Activated naive CD8-positive, alpha-beta T cell treated with anti-CD3 and anti-CD28 coated beads, Interleukin-2, amount 50 U/mL, for 16 hours (primary cell): ENCODE measurements at places on chromosomes 1 and 21.

DNA sequence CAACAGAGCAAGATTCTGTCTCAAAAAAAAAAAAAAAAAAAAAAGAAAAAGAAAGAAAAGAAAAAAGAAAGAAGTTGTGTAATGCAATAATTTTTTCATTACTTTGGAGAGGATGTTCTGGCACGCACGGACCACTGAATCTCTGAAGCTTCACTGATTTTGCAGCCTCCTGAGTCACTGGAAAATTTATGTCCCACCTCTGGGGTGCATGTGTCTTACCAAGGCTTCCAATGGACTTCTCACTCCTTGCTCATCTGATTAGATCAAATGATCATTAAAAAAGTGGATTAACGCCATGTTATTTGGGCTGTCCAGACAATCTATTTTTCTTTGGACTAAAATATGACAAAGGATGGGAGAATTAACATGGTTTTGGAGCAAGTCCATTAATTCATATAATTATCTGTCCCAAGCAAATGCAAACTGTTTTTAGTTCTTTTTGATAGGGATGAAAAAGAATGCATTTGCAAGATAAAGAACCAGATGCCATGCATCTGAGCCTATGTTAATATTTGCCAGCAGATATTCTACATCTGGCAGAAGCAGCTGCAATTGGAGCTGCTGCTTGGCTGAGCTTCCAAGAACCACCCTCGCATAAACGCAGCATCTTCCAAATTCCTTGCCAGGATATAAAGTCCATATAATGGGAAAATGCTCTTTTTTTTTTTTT, 10.1 kb upstream of the MAP1LC3C start:
- no peak for DNase-seq

- DNase-seq: no peak
Observed at GRCh38 chr1:28045777-28046176, 42.6 kb downstream of the EYA3 start.

DNA sequence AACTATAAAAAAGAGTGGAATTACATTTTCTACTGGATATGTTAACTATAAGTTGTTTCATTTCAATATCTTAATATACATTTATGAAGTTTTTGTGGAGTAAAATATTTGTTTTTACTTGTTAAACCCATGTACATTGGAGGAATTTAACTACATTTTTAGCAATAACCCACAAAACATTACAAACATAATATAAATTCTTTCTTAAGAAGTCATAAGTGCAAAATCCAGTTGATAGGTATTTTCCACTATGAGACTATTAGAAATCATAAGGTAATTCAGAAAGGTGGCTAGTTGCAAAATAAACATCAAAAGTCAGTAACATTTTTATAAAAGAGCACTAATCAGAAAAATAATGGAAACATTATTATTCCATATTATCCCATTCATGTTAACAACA, 73.9 kb upstream of the RRP15 start:
- no peak for DNase-seq

DNA sequence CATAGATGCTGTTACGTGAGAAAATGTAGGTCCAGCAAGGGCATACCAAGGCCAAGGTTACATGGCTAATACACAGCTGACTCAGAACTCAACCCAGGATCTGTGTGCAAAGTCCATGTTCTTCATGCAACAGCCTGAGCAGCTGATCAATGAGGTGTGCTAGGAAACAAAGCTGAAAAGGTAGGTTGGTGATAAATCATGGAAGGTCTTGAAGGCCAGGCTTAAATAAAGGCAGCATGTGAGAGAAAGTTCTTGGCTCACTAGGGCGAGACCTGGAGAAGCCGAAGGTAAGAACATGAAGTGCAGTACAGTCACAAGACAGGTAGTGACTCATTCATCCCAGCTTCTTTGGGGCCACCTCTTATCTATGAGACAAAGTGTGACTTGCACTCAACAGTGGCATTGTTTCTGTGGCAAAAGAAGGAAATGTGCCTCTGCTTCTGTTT, 33.4 kb downstream of the TLR5 start:
- DNase-seq: no peak

DNA sequence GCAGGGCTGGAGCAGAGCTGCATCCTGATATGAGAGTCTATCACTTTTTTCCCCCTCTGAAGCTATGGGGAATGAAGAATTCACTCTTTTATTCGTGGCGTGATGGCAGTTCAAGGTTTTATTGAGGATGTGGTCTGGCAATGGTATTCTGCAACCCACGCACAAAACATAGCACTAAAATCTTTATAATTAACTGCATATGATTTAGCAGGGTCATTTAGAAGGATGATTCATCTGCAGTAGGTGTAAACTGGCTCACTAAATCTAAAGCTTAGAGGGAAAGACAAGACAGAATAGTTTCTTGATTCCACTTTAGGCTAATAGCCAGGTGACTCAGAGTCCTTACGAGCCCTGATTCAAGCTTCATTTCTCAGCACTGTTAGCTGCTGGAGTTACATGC, 25.0 kb upstream of the CHRM3 start:
- no peak for DNase-seq

- no peak for DNase-seq
Observed at GRCh38 chr21:34881421-34881820, 167.7 kb downstream of the RUNX1 start.

DNA sequence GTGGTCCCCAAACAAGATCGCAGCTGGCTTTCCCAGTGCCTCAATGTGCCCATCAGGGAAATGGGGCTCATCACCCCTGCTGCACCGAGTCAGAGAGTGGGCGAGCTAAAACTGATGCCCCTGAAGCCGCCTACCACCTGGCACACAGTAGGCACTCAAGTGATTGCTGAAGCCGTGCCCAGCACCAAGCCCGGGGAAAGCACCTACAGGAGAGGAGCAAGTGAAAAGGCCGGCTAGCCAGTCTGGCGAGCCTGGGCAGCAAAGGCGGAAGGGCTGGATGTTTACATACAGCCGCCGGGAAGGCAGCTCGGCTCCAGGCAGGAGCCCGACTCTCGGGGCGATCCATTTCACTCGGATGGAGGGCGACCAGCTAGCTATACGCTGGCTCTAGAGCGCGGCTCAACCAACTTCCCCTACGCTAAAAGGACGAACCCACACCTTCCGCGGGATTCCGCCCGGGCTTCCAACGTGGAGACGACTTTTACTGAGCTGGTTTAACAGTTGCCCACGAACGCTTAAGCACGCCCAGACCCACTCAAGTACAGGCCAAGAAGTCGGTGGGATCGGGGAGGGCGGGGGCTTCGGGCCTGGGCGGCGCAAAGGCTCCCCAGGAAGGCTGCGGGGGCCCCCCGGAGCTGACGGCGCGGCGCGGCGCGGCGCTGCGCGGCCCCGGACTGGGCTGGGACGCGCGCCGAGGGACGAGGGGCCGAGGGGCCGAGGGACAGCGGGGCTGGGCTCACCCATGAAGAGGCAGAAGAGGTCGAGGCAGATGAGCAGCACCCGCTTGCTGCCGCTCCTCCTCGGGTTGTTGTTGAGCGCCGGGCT, 1.0 kb downstream of the PLPP3 start:
- no peak for DNase-seq

DNA sequence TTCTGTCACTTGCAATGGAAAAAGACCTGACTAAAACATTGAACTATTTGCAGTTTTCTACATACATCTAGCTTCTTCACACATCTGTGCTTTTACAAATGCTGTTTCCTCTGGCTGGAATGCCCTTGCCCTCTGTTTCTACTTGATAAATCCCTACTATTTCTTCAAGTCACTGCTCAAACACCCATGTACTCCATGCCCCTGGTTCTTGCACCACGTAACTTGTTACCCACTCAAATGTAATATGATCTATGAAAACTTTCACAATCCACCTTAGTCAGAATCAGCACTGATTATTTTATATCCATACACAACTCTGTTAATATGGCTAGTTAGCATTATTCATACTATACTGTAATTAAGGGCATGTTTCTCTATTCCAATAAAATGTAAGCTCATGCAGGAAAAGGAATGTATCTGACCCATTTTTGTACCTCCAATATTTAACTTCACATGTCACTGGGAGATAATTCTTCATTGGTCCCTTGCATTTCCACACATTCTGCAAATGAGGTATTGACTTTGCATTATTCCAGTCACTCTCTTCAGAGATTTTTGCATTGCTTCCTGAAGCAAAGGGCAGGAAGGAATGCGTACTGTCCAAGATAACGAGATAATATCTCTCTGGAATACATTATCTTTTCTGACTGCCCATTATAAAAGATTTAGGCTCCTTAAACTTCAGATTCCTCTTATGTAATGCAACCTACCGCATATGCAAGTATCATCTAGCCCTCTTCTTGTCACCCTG, 158.3 kb downstream of the COL24A1 start:
- no peak for DNase-seq

GRCh38 chr1:170807432-170807831, 127.9 kb upstream of the MROH9 start:
- DNase-seq: no peak

DNA sequence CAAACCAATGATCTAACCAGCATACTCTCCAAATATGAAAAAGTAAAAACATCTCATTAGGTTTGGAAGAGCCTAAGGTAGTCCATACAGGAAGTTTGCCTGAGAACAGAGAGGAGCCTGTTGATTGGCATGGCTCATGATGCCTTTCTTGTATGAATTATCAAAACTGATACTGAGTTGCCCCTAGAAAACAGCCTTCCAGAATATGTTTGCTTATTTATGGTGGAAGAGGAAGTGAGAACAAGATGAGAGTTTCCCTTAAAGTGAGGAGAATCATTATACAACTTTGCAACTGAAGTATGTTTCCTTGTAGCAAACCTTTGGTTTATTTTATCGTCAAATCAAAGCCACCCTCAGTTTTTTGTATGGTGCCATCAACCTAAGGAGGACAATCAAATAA, 23.8 kb upstream of the KIAA1614 start:
- no peak for DNase-seq

DNA sequence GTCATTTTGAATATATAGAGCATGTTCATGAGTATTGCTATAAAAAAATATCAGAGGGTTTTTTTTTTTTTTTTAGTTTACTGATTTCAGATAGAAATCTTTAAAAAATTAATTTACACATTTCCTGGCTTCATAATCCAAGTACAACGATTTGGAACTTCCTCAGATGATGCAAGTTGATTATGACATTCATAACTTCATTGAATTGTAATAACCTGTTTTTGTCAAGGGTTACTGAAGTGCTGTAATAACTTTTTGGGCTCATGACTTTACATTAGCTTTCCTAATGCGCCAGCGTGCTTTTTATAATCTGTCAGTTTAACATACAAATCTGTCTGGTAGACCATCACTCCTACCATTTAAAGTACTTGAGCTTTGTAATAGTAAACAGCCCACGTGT, 81.3 kb downstream of the SASS6 start:
- no peak for DNase-seq

- no peak for DNase-seq
Observed at GRCh38 chr1:113369040-113369439, 21.3 kb upstream of the MAGI3 start.

- DNase-seq: no peak
Observed at GRCh38 chr1:9929431-9930385, 13.5 kb downstream of the LZIC start.

DNA sequence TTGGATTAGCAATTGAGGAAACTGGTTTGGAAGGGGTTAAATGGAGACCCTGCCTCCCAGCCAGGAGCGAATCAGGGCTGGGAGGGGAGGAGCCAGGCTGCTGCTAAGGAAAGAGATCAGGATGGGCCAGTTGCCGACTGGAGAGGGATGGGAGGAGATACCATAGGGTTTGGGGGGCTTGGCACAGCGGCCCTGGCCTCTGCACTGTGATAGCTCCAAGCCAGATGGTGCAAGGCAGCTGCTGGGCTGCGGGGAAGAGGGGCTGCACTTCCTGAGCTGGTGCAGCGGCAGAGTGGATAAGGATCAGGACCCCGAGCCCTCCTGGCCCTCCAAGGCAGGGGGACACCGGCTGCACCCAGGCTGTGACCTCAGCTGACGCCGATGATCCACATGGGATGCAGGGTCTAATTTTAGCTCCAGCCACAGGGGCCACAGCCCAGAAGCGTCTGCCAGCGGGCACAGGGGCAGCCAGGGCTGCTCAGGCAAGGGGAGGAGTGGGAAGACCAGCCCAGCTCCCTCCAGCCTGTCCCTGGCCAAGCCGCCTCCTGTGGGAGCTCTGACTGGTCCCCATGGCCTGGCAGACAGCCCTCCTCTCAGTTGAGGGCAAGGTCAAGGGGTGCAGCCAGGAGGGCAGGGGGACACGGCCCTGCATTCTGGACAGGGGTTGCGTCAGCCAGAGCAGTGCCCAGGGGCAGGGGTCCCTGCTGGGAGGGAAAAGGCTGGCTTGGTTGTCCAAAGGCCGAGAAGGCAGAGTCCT, at the start of gene EXTL1:
Gene EXTL1, plus strand, starts transcription at position 129 of the 757 bp plus-strand sequence. CDS start 872 bp downstream, outside the sequence.
- DNase-seq: no peak

DNA sequence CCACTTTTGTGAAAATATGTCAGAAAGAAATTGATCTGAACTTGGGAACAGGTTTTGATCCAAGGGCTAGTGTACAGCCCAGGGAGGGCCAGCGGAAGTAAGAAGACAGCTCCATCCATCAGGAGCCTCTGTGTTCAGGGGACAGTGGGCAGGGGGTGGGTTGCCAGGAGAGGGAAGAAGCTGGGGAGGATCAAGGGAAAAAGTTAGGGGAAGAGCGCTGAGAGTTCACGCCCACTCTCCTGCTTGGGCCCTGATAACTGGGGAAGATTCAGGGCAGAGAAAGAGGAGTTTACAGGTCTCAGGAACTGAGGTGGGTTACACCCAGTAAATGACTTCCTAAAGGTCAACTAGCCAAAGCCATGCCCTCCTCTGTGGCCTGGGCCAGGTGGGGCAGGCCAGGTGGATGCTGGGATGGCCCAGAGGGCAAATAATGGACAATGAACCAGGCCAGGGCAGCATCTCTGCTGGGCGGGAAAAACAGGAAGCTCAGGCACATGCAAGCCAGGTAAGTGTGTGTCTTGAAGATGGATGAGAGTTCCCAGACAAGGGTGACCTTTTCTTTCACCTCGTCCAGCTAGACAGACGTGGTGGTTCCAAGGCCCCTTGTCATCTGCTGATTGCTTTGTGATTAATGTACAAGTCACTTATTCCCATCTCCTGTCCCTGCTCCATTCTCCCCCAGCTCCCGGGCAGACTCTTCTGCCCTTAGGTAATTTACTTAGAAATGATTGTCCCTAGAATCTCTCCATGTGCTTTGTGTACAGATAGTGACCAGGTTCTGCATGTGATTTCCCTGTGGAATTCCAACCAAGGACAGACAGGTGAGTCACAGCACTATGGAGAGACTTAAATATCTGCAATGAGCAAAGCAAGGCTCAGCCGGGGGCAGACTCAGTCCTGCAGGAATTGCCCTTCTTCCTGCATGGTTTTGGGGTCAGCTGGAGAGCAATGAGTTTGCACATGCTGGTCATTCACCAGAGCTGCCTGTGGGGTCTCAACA, 57.0 kb downstream of the MDM4 start:
- DNase-seq: no peak

- DNase-seq: no peak
Observed at GRCh38 chr1:178774263-178774662, 49.2 kb downstream of the RALGPS2 start.

GRCh38 chr1:70947835-70948234, 99.8 kb downstream of the PTGER3 start:
- DNase-seq: no peak
